ENCODE measurements at places on chromosomes 6 and 20.

DNA sequence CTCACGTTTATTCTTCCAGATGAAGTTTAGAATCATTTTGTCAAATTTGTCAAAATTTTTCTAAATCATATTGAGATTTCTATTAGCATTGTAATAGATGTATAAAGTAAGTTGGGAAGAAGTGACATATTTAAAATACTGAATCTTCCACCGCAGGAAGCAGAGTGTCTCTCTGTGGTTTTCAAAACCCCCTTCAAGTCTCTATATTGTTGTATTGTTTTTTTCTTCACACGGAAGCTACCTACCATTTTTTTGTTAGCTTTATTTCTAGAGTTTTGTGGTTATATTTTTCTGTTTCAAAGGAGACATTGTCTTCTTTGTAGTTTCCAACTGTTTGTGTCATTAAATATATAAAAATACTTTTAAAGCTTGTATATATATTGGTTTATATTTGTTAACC, 188.6 kb downstream of the ZDHHC14 start:
- DNase-seq, result no peak

DNA sequence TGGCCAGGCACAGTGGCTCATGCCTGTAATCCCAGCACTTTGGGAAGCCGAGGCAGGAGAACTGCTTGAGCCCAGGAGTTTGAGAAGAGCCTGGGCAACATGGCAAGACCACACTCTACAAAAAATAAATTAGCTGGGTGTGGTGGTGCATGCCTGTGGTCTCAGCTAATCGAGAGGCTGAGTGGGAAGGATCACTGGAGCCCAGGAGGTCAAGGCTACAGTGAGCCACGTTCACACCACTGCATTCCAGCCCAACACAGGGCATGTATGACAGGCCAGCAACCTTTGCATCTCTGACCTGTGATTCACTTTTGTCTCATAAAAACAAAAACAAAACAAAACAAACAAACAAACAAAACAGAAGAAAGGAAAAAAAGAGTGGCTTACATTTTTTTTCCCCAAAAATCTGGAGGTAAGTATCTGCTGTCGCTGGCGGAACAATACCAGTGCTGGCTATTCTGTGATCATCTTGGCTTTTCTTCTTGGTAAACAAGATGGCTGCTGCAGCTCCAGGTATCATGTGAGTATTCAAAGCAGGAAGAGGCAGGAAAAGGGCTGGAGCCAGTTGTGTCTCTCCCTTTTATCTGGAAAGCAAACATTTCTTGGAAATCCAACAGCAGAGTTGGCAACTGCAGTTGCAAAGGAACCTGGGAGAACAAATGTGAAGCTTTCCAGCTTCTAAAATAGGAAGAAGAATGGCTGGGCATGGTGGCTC, 40.4 kb upstream of the ZMYND8 start:
- no peak for DNase-seq

DNA sequence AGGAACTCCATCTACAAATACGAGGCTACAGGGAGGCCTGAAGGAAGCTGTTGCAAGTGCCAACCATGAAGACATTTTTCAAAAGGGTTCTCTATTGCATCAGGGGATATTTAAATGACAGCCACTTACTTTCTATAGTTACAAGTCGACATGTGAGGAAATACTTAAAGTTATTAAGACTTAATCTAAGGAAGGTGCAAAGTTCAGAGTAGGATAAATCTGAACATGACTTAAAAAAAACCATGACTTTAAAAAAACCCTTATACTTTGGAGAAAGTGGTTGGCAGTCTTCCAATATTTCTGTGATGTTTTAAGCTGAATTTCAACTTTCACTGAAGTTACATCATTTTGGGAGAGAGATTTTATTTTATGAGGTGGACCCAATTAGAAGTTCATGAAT, 56.3 kb upstream of the EMILIN3 start:
- no peak for DNase-seq

DNA sequence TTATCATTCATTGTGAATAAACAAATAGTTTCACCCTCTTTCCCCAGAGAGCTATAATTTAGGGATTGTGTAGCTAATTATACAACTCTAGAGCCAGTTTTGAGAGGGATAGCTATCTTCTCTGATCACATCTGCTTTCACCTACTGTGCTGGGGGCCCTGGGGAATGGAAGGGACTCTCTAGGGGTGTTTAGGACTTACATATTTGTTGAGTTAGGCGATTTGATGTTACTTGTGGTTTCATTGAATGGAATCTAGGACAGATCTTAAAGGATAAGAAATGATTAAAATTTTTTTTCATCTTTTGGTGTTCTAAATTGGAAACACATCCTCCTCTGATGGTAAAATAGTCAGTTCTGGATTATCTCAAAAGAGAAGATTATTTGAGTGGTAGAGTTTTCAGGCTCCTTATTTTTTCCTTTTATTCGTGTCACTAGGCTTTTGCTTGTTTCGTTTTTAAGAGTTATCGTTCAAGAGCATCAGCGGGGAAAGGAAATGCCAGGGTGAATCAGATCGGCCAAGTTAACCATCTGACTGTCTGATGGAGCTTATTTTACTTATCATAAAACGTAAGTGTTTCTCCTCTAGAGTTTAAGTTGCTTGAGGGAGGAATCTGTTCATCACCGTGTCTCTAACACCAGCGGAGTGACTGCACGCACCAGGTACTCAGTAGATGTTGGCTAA, 236.7 kb downstream of the FARS2 start:
- DNase-seq, result no peak

GRCh38 chr20:42763015-42763414, 426.7 kb downstream of the PTPRT start:
- no peak for DNase-seq

- no peak for DNase-seq
These were observed 64.5 kb downstream of the FAM120B start for GRCh38 chr6:170371080-170371479.

- DNase-seq, result no peak
These were observed 87.4 kb downstream of the TMEM200A start for GRCh38 chr6:130453230-130453629.

- DNase-seq, result no peak
These were observed 45.4 kb downstream of the PANK2 start for GRCh38 chr20:3934624-3935023.

- DNase-seq, result no peak
These were observed 624.1 kb downstream of the CD109 start for GRCh38 chr6:74320074-74320473.

- DNase-seq, result peak; percentile 9
These were observed 135.6 kb upstream of the PTPRK start for GRCh38 chr6:128655978-128656498.

DNA sequence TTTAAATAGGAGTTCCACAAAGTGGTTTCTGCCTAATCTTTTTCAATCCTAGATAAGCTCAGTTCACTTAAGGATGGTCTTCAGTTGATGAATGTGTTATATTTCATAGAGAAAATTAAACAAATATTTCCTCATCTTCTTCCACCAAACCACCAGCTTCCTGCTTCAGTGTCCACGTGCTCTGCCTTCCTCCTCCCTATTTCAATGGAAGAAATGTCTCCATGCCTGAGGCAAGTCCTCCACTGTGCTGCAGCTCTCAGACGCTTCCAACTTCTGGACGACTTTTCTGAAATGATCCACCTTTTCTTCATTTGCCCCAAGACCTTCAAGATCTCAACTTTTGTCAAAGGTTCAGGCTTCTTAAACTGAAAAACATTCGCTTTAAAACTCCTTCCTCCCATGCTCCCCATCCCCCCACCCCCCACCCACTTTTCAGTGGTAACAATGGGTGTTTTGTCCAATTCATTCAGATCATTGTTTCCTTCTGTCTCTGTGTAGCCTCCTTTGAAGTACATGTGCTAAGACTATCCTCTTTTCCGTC, 25.3 kb upstream of the FABP7 start:
- DNase-seq, result no peak

- no peak for DNase-seq
These were observed 159.8 kb upstream of the SALL4 start for GRCh38 chr20:51961964-51962761.

DNA sequence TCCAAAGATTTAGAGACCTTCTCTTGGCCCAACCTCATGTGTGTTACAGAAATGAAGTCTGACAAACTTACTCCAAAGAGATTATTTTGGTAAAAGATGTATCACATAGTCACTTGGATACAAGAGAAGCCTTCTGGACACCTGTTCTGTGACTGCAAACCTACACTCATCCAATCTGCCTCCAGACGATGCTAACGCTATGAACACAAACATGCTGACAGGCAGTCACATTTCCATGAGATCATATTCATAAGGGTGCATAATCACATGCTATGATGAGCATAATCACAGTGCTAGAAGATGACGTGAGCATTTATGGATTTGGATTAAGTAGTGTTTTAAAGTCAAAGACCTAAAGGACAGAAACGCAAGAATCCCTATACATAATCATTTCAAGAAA, 340.2 kb downstream of the HACE1 start:
- no peak for DNase-seq

DNA sequence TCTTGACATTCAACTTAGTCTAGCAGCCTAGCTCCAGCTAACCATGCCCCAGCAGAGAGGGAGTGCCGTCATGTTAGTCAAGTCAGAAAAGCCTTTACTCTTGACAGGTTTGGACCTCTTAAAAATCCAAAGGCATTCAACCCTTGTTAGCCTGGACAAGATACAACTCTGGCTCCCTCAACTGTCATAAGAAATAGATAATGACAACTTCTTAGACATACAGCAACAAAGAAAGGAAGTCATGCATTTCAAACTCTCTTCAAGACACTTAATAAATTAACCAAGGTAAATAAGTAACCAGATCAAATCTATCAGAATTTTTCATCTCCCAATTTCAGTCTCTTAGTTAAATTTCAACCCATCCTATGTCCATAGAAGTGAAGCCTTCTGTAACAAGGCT, 22.7 kb downstream of the PTPRT start:
- DNase-seq, result no peak

DNA sequence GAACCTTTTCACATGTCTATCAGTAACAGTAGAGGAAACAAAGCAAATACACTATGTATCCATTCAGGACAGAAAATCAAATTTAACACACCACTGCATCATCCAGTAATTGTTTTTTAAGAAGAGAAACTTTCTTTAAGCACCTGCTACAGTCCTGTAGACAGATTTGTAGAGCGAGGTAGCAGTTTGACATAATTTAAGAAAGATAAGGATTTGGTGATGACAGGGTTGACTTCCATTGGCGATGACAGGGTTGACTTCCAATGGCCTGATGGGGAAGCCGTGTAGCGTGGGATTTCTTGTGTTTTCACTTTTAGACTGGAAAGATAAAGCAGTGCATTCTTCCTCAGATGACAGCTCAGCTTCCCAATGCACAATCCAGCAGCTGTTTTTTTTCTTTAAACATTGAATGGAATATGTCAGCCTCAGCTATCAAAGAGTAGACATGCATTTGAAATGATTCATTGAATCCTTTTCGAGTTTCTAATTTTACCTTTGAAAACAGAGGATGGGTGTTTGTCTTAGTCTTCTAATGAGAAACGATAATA, 68.5 kb downstream of the ECT2L start:
- DNase-seq, result no peak

DNA sequence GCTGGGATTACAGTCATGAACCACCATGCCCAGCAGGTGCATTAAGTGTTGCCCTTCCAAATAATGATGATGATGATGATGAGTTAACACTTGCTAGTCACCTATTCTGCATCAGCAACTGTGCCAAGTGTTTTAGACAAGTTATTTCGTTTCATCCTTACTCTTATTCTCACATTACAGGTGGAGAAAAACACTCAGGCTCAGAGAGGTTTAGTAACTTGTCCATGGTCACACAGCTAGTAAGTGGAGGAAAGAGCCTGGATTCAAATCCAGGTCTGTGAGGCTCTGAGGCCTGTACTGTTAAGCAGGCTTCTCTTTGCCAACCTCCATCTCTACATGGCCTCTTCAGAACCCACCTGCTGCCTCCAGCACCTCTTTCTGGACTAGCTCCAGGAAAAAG, 70.8 kb downstream of the MDGA1 start:
- DNase-seq, result no peak

- DNase-seq, result no peak
These were observed 19.0 kb upstream of the STX11 start for GRCh38 chr6:144131248-144131709.

DNA sequence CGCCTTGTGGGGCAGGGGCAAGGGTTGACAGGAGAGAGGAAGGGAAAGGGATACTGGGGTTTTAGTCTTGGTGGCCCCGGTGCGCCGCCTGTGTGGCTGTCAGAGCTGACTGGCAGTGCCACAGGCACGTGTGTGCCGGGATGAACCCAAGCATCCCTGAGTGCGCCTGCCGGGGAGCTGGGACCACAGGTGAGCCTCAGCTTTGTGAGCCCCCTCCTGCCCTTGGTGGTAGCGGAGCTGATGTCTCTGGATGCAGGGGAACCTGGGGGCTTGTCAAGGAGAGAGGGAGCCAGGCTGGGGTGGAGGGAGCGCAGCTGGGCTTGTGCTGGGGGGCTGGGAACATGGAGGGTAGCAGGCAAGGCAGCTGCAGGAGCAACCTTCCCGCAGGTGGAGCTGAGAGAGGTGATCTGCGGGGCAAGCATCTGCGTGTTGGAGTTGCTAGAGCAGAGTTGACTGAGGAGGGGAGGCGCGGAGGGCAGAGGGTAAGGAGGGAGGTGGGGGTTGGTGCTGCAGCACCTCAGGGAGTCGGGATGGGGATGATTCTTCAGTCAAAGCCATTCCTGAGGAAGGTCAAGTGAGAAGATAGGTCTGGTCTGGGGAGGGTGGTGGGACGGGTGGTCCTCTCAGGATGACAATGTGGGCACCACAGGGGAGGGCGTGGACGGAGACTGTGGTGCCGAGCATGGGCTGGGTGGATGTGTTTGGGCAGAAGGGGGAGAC, 28.1 kb downstream of the PYGB start:
- no peak for DNase-seq

DNA sequence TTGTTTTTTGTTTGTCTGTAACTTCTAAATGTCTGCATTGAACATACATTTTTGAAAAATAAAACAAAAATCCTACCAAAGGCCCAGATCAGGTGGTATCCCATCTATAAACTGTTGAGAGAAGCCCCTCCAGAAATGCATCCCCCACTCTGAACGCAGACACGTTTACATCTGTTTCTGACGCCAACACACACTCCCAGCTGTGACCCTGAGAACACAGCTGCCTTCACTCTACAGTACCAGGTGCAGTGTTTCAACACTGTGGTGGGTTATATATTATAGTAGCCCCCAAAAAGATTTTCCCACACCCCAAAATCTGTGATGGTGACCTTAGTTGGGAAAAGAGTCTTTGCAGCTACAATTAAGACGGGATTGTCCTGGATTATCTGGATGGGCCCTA, 199.1 kb upstream of the JARID2 start:
- DNase-seq, result no peak

DNA sequence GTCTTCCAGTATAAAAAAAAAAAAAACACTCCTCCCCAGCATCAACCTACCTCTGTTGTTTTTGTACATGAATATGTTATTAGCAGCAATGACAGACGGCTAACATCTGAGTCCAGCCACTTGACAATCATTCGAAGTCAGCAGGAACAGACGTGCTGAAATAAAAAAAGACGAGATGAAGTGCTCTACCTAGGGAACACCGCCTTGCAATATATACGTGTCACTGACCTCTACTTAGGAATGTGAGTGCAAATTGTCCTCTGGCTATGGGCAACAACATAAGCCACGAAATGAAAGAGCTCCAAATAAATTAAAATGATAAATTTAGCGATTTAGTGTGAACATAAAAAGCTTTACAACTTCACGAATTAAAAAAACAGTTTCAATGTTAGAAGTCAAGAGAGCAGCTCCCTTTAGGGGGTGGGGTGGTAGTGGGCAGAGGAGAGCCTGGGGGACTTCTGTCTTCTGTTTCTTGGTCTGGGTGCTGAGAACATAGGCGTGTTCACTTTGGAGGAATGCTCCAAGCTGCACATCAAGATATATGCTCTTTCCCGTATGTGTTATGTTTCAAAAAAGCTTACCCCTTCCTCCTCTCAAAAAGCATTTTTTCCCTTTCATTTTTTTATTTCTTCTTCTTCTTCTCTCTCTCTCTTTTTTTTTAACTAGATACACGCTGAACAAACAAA, 23.3 kb downstream of the EDN1 start:
- no peak for DNase-seq

- DNase-seq, result no peak
These were observed 48.4 kb upstream of the DEFB112 start for GRCh38 chr6:50097966-50098640.
